H4 (cell line): ENCODE measurements at places on chromosomes 6 and 20.

- peak; percentile 93 for DNase-seq
Measured at GRCh38 chr6:44221291-44221960, 2.0 kb upstream of the SLC29A1 start.

DNA sequence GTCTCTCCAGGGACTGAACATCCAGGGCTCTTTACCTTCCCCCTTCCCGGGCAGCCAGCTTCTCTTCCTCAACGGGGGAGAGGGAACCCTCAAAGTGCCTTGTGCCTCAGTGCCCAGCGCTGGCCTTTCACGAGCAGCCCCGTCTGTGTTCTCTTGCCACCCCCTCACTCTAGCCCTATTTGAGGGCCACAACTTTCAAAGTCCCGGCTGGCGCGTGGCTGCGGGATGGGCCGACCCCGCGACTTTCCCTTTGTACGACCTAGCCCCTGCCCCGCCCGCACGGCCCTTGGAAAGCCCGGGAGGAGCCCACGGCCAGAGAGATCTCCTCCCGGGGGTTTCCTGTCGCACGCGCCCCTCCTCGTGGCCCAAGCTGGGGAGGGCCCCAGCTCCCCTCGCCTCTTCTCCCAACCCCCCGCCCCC, 559 bp downstream of the SCRT2 start:
- no peak for DNase-seq

DNA sequence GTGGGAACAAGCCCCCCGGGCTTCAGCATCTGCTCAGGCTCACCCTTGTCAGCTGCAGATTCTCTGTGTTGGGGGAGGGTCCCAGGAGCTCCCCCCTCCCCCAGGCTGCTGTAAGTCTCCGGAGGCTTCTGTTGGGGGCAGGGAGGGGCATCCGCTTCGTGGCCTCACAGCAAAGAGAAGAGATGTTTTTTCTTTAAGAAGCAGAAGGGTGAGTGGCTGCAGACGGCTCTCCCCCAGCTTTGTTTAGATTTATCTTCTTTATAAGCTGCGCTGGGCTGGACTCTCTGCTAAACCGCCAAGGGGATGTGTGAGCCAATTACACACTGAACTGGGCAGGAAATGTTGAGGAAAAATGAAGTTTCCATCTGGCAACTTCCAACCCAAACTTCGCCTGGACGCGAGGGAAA, 48.7 kb upstream of the GATA5 start:
- DNase-seq: no peak

DNA sequence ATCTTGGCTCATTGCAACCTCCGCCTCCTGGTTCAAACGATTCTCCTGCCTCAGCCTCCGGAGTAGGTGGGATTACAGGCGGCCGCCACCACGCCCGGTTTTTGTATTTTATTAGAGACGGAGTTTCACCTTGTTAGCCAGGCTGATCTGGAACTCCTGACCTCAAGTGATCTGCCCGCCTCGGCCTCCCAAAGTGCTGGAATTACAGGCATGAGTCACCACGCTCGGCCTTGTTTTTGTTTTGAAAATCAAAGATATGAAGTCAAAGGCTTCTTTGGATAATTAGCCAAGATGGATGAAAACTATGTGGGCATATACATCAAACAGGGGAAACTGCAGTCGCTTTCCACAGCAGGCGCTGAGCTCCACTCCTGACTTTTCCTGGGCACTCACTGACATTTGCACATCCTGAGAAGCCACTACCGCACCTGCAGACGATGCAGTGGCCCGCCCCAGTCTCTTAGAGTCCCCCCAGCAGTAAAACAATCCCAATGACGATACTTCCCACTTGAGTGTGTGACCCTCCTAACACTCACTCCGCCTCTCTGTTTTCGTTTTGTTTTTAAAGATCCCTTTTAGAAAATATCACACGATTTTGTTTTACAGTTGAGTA, 44.1 kb downstream of the GJA1 start:
- DNase-seq: peak; percentile 2

DNA sequence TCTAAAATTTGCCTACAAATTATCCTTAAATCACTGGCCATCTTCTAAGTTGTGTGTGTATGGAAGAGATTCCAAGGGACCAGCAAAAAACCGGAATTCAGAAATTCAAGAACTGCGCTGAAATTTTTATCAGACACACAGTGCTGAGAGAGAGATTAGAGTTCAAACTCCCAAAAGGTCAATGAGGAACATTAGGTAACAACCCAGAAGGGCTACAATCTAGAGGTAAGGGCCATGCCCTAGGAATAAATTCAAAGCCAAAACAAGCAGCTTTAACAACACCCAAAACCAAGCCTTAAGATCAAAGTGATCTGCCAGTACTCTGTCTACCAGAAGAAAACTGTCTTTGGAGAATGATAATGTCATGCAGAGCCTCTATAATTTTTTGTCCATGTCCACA, 17.8 kb downstream of the SRSF12 start:
- DNase-seq: no peak

GRCh38 chr6:54102238-54102637, 9.0 kb upstream of the MLIP start:
- DNase-seq: no peak

DNA sequence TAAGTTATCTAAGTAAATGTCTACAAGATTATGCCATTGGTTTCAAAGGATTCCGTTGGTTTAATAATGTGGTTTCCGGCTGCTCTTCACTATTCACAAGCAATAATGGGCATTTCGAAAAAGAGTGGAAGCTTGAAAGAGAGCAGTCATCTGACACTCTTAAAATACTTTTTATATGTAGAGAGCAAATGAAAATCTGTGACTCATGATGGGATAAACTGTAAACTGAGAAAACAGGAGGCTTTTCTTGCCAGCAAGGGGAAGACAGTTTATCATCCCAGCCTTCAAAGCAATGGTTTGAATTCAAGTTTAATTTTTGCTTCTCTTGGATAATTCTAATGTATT, 145.7 kb downstream of the KHDC1L start:
- DNase-seq: peak; percentile 21

DNA sequence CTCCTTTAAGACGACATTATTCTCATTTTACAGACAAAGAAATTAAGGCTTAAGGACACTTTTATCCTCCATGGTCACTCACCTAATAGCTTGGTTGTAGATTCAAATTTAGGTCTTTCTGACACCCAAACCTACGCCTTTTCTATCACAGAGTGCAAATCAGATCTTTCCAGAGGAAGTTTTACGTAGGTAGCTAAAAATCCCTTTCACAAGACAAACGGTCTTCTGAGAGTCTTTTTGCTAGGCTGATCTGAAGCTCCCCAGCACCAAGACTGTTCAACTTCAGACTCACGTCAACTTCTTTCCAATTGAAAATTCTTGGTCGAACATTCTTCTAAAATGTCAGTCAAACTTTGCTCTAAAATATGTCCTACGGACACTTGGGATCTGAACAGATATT, 46.5 kb downstream of the BLOC1S5 start:
- no peak for DNase-seq

- DNase-seq: no peak
Measured at GRCh38 chr6:113701552-113702254, 155.4 kb upstream of the MARCKS start.

DNA sequence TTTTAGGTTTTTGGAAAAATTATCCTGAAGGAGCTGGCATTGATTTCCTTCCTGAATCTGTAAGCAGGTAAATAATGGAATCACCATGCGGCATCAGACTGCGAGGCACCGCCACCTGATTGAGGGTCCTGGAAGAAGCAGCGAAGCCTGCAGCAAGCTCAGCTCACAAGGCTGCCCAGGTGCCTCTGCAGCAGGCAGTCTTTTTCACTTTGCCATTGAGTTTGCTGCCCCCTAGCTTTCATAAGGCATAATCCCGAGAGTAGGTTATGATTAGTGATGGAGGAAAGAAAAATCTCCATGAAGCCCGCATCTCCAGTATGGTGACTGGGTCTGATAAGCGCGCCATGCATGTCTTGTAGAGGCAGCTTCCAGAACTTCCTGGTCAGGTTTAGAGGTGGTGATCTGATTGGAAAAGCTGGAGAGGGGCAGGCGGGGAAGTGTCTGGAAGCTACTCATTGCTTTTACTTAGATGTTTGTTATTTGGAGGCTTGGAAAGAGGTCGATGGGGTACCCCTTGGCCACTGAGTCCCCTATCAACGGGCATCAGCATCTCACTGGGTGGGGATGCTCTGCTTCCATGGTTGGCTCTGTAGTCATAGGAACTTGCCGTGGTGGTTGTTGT, 26.7 kb downstream of the IYD start:
- peak; percentile 47 for DNase-seq

DNA sequence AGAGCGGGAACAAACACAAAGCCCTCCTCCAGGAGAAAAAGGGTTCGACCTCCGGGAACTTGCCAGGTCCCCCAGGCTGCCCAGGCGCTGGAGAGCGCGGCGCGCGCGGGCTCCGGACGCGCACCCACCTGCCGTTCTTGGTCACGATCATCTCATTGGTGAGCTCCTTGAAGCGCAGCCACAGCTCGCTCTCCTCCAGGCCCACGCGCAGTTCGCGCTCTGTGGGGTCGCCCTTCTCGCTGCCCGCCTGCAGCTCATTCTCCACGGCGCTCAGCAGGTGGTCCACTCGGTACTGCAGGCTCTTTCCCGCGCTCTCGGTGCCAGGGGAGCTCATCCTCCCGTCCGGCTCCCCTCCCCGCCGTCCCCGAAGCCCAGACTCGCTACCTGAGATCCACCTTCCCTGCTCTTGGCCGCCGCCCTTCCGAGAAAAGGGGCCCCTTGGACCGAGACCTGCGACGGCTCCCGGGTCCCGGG, 356 bp downstream of the TBXT start:
- DNase-seq: no peak

GRCh38 chr6:107493158-107494057, 3.5 kb downstream of the SOBP start:
- peak; percentile 70 for DNase-seq

- no peak for DNase-seq
Measured at GRCh38 chr6:43682724-43683429, 4.7 kb downstream of the MRPS18A start.
